Tibial artery (tissue), 4 donors: ENCODE measurements at places on chromosomes 3 and 15.
A peak's percentile ranks its signal among the peaks of the same experiment; 100 is the strongest.

GRCh38 chr3:38711321-38711720 lies 61.8 kb upstream of the SCN5A start:
- DNase-seq, result no peak

GRCh38 chr3:150035301-150035779 lies 64.6 kb upstream of the PFN2 start:
- no peak for DNase-seq

DNA sequence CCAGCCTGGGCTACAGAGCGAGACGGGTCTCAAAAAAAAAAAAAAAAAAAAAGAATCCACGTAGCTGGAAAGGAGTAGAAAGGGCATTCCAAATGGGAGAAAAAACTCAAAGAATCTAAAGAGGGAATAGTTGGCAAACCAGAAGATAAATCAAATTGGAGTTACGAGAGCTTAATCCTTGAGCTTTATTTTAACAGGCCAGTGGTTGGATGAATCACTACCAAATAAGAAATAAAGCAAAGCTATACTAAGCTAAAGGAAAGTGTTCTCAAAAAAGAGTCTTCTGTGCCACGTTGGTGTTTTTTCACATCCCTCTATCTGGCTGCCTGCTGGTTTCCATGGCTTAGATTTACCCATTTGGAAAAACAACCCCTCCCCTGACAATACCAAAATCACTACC lies 14.0 kb downstream of the VGLL4 start:
- DNase-seq, result no peak

DNA sequence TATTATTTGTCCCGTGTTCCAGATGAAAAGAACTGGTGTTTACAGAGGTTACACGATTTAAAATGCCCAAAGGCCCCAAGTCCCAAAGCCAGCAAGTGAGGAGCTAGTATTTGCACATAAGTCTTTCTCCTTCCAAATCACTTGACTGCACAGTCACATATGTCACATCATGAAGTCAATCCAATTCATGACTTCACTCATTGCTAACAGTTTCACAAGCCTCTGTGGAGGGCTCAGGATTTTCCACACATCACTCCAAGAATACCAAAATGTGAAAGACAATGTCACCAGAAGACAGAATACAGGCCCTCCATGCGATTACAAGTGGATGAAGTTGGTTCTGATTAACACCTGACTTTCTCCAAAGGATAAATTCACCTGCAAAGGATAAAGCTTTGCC lies 283.1 kb upstream of the UBE2E2 start:
- DNase-seq, result no peak

GRCh38 chr15:98433856-98434255 lies 214.5 kb upstream of the IGF1R start:
- DNase-seq, result no peak

- no peak for DNase-seq
Observed at GRCh38 chr15:40466426-40467260, 4.1 kb upstream of the CHST14 start.

DNA sequence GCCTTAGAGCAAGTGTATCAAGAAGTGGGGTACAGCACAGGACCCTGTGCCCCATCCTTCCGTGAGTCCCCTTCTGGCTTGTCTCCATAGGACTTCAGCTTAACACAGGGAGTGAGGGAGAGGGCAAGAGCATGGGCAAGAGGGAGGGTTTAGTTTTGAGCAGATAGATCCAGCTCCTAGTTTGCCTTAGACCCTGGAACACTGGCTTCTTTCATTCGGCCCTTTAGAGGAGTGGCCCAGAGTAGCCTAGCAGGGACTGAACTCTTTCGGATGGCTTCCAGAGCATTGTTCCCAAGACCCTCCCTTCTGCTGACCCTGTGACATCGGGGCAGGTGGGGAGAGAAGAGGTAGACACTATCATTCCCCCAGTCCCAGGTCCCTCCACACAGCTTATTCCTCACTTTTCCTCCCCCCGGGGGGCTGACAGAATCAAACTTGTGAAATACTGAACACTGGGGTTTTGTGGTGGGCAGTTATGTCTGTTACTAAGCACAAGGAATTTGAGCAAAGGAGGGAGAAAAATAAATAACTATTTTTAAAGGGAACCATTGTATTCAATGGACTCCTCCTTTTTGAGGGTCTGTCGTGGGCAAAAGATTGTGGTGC lies 289.6 kb upstream of the C2CD4B start:
- no peak for DNase-seq

- DNase-seq, result peak; percentile 82
Observed at GRCh38 chr3:157542711-157543500, 39.7 kb upstream of the VEPH1 start.

DNA sequence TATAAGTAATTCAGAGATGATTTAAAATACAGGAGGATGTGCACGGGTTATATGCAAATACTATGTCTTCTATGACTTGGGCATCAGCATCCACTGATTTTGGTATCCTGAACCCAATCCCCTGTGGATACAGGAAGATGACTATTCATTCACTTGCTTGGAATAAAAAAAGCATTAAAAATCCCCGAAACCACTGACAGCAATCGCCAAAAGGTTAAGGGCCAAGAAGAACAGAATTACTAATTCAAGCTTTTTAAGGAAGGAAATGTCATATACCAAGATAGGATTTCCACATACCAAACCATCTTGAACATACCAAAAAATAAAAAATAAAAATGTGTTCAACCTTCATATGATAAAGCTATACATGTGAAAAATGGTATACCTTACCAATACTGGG lies 93.7 kb downstream of the DLG1 start:
- no peak for DNase-seq
